ENCODE measurements at places on chromosomes 16 and 17.

- no peak for DNase-seq
Observed at GRCh38 chr16:20072146-20072873, 1.4 kb downstream of the GPR139 start.

DNA sequence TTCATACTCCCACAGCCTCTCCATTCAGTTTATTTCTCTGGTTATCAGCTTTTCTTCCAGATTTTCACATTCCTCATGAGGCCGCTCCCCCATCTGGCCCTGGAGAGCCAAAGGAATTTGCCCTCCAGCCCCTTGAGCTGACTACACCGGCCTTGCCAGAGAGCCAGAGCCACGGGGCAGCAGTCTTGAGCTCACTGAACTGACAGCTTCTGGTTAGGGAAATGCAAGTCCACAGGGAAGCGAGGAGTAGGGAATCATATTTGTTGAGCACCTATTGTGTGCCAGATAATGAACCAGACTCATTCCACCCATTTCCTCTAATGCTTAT lies 102.4 kb downstream of the ABCC12 start:
- no peak for DNase-seq

DNA sequence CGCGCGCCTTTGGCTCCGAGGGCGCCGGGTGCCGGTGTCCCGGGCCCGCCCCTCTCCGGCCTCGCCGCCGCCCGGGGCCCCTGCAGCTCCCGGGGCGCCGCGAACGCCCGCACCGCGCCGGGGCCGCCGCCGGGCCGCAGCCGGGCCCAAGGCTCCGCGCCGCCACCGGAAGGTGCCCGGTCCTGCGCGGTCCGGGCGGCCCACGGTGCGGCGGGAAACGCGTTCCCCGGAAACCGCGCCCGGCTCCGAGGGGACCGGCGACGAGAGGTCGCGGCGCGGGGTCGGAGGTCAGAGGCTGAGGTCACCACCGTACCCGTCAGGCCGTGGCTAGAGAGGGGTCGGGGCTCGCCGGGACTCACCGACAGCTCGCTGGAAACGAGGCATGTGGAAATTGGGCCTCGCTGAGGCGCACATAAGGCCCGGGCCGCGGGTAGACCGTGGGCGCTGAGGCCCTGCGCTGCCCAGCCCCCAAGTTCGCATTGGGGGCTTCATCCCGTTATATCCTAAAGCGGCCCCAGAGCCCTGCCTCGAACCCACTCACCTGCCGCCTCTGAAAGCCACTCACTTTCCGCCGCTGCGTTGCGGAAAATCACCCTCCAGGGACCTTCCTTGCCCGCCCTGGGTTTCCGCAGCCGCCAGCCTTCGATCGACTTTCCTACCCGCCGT lies at the start of gene DUS1L:
Gene DUS1L, minus strand, starts transcription at position 167 of the 666 bp plus-strand sequence. CDS start 745 bp downstream, outside the sequence.
- DNase-seq: peak; percentile 74

GRCh38 chr17:17322516-17323510 lies 19.6 kb downstream of the NT5M start:
- no peak for DNase-seq

DNA sequence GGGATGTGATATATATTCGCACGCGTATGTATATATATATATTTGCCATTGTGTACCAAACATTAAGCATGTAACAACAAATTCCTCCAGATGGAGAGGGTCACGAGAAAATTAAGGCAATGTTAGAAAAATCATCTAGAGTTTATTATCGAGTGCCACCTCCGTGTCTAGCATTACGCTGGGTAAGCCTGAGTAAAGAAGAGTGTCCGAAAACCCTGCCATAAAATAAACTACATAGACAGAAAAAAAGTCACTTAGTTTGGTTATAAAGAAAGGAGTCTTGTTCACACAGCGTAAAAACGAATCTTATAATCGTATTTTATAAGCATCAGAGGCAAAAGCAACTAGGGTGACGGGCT lies 644 bp upstream of the RHOT1 start:
- no peak for DNase-seq

- no peak for DNase-seq
Observed at GRCh38 chr16:65124596-65124995, 2.7 kb upstream of the CDH11 start.

DNA sequence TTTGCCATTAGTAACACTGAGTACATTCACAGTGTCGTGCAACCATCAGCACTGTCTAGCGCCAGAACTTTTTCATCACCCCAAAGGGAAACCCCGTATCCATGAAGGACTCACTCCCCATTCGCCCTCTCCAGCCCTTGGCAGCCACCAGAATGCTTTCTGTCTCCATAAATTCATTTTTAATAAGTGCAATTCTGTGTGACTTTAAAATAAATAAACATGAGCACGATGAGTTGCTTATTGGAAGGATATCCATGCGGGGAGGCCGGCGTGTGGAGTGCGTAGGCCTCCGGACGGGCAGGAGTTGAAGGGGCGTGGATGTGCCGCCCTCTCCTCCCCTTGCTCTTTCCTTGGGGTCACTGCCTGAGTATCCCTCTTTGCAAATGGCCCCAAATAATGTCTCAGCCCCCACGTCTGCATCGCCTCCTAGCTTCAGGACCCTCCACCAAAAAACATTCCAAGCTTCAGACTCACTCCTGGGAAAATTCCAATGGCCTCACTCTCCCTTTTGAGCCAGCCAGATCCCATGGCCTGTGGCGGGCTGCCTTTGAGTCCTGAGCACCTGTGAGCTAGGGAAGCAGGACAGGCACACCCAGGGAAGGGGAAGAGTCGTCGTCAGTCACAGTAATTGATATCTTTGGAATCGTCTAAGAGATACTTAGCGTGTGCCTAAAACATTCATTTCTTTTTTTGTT lies 306.3 kb downstream of the SEC14L1 start:
- no peak for DNase-seq

GRCh38 chr16:79848719-79849118 lies 248.2 kb upstream of the MAF start:
- DNase-seq: no peak

GRCh38 chr16:24737391-24737871 lies 8.0 kb downstream of the TNRC6A start:
- no peak for DNase-seq

Data from D721Med (cell line).